ENCODE measurements at places on chromosomes 16 and 17.
A peak's percentile ranks its signal among the peaks of the same experiment; 100 is the strongest.

- DNase-seq = no peak
Measured at GRCh38 chr17:58783380-58783779, 27.7 kb downstream of the PPM1E start.

GRCh38 chr17:80229011-80229410 is 8.8 kb downstream of the SLC26A11 start:
- no peak for DNase-seq

GRCh38 chr16:25894093-25894492 is 202.3 kb downstream of the HS3ST4 start:
- no peak for DNase-seq

DNA sequence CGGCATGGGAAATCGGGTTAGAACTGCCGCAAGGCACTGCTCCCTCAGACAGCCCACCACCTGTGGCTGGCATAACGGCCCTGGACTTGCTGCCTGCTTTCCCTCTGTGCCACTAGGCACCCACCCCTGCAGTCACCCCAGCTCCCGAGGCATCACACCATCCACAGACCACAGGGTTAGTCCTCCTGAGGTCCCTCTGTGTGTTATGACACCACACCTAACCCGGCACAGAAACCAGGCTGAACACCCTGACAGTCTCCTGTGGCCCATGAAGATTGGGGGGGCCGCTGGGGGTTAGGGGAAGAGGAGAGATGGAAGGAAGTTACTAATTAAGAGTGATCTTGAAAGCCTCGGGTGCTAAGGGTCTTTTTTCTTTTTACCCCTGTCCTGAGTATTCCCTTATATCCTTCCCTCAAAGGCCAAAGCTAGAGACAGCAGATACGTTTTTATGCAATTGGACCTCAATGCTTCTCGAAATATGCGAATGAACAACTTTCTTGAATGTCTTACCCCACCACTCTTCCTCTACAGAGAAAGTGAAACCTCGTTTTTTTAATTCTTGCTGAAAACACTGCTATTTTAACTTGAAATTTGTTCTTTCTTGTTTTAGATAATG is 7.0 kb downstream of the CYTH1 start:
- peak; percentile 82 for DNase-seq

DNA sequence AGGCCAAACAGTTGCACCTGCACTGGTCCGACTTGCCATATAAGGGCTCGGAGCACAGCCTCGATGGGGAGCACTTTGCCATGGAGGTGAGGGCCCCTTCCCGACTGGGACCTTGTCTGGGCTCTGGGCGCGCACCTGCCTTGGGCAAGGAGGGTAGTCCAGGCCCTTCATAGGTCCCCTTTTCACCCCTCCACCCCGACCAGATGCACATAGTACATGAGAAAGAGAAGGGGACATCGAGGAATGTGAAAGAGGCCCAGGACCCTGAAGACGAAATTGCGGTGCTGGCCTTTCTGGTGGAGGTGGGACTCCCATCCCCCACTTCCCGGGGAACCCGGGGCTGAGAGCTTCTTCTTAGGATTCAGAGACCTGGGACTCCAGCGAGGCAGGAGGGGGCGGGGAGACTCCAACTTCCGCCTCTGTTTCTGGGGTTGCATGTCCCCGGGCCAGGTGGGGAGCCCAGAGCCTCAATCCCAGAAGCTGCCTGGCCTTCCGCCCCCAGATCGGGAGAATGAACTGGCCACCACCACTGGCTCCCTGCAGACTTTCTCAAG is 7.8 kb downstream of the CA4 start:
- no peak for DNase-seq

GRCh38 chr16:84741340-84741830 is 41.6 kb downstream of the USP10 start:
- DNase-seq = no peak

- no peak for DNase-seq
Measured at GRCh38 chr16:53805113-53805512, 101.2 kb downstream of the FTO start.

DNA sequence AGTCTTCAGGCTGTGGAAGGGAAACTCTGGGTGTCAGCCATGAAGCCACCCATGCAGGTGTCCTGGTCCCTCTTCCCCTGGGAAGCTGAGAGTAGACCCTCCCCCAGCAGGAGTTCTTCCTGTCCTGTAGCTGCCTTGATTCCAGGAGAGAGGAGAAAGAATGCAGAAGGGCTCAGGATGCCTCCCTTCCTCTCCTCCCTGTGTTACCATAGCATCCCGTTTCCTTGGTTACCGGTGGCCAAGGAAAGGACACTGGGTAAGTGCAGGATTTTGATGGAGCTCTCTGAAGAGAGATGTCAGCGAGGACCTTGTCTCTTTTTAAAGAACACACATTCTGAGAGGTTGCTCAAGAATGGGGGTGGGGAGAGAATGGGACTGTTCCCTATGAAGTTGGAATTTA is 304.1 kb upstream of the N4BP1 start:
- no peak for DNase-seq

GRCh38 chr17:47693731-47694580 is at the start of gene TBKBP1:
TSS of gene TBKBP1 (plus strand) at chr17:47694161. CDS start at chr17:47696113, 1,952 bp downstream.
- no peak for DNase-seq

DNA sequence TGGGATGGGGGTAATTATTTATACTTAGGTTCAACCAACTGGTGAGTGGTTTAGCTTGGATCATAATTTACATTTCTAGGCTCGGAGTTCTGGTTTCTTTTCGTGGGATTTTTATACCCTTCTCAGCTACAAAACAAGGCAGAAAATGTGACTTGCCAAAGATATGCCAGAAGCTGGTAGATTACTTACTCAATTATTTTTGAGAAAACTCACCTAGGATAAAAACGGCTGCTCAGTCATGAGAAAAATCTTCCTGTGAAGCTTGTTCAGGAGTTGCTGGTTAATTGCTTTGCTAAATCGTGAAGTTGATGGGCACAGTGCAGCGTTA is 1.1 kb downstream of the NDEL1 start:
- no peak for DNase-seq

GRCh38 chr16:58850019-58850677 is 116.0 kb upstream of the GOT2 start:
- DNase-seq = no peak

DNA sequence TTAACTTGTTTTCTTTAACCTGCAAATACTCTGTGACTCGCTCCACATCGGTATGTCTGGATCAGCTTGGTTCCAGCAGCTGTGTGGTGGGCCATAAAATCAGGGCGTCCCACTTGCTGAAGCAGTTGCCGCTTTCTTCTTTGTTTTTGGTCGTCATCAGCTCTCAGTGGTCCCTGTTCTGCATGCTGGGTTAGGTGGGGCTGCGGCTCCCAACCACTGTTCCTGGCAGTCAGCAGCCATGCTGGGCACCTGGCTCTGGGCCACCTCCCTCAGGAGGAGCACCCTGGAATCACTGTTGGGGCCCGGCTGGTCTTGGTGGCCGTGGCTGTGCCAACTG is 23.0 kb downstream of the MGRN1 start:
- DNase-seq = no peak

DNA sequence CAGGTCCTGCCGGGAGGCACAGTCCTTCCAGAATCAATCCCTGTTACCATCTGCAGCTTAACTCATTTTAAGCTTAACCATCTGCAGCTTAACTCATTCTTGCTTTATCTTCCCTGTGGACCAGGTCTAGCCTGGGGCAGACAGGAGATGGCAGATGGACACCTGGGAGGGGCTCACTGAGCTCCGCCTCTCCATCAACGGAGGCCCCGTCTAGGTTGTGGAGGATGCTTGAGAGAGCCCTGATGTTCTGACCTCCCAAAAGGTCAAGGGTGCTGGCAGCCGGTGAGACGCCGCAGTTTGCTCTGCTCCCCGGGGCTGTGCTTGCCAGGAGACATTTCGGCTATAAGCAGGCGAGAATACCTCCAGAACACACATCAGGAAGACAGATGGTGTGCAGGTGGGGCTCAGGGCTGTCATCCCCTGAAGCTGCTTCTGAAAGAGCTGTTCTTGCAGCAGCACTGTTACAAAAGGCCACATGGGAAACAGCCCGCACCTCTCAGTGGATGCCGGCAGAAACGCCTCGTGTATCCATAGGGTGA is 41.3 kb downstream of the BAIAP2 start:
- DNase-seq = no peak

- DNase-seq = no peak
Measured at GRCh38 chr17:72927760-72928159, 164.7 kb downstream of the SLC39A11 start.

GRCh38 chr17:61097781-61098180 is 301.9 kb upstream of the TBX2 start:
- no peak for DNase-seq

DNA sequence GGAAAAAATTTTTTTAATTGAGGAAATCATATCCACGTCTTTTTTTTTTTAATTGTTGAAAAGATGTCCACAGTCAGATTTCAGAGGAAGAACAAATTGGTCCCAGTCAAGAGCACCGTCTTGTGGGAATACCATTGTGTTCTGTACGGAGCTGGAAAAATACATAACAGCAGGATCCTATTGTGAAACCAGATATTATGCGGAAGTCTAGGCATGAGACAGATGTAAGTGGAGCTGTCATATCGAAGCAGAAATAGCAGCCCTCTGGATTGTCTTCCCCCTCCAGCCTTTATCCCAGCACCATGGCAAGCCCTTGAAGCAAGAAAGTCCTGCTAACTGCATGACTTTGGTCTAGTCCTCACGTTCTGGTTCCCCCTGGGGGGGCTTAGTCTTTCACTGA is 391.6 kb upstream of the ASIC2 start:
- no peak for DNase-seq

DNA sequence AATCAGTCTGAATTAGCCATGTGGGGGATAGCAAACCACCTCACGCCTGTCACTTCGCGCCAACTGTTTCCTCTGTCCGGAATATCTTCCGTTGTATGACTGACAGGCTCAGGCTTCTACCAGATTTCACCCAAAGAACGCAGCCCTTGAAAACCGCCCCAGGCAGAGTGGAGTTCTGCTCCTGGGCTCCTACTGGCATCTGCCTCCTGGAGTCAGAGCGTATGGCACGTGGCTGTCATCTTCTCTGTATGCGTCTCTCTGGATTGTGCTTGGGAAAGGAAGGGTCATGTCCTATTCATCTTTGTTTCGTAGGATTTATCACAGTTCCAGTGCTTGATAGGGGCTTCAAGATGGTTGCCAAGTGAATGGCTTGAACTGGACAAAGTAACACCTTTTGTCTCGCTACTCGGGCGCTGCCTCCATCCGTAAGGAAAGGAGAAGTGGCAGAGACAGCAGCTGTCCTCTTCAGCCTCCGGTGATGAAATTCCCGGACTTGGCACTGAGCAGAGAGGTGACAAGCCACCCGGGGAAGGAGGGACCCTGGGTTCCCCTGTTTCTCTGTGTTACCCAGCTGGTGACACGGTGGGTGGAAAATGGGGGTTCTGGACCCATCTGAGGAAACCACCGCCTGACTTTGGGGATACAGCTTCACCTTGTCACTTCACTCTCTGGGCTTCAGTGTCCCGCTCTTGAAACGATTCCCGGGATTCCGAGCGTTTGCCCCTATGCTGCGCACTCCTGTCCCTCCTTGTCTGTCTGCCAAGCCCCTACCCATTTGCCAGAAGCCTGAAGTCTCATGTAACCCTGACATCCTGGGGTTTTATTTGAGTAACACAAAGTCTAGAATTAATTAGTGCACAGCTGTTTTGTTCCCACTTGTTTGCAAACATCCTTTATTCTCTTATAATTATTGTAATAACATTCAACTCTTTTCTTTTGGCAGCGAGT is 13.9 kb downstream of the KIAA0513 start:
- DNase-seq = no peak

DNA sequence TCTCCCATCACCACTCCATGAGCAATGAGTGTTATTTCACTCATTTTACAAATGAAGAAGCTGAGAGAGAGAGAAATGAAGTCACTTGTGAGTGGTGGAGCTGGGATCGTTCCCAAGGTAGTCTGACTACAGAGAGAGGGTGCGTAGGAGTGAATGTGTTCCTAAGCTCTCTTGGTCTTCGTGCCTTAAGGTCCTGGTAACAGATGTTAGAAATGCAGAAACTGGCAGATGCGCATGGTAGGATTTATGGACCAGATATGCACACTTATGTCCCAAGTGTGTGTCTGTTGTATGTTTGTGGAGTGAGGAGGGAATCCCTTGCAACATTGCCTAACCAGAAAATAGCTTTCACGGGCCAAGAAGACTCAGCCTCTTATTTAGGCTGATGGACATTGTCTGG is 93.2 kb upstream of the ZNF469 start:
- no peak for DNase-seq

DNA sequence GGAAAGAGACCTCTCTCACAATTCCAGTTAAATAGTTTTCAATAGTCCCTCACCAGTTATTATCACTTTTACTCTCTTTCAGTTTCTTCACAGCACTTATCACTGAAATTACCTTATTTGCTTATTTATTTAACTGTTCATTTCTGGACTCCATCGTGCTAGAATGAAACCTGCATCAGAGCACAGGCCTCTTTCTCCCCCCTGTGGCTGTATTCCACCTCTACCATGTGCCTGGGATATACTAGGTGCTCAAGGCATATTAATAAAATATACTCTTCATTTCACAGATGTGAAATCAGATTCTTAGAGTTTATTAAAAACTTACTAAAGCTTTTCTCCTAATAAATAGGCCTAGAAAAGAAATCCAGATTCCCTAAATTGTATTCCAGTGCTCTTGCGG is 308.9 kb upstream of the MON1B start:
- DNase-seq = no peak

DNA sequence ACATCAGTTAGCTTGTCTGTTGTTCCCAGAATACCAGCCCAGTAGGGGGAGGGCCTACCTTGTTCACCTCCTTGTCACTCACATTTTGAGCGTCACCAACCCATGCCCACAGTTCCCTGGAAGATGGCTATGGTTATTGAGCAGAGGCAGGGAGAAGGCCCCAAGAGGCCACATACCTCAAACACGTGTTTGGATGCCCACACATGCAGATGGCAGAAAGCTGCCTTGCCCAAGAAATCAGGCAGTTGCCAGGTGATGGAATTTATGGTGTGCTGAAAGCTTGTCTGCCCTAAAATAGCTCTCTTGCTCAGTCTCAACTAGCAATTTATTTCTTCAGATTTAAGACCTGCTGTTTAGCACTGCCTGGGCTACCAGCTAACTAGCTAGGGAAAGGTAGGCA is 16.5 kb upstream of the CMTM4 start:
- DNase-seq = no peak

- DNase-seq = no peak
Measured at GRCh38 chr16:59148769-59149155, 414.6 kb upstream of the GOT2 start.

GRCh38 chr17:61484174-61484573 is 32.0 kb downstream of the TBX4 start:
- no peak for DNase-seq

DNA sequence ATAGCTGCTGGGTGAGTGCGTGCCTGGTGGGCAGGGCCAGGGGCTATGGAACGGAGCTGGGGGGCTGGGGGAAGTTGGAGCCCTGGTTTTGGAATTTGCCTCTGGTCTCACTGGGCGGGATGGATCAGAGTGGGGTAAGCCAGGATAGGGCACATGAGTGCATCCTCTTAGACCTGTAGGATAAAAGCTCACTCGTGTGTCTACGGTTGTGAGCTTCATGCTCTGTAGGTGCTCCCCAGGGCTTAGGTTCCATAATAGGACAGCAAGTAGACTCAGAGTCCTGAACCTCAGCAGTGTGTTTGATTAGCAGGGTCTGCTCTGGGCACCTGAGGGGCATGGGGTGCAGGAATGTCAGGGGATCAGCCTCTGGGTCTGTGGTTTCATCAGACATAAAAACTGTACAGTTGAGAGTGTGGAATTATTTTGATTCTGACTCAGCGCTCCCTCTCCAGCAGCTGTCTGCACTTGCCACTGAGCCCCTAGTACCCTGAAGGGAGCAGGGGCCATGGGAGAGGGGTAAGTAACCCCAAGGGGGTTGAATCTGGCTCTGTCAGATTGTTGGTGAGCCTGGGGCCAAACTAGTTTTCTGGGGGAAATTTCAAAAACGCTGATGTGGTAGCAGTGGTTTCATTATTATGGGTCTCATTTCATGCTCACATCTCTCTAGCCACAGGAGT is 84.2 kb upstream of the LGALS9 start:
- peak; percentile 35 for DNase-seq

Measured in stimulated activated CD8-positive, alpha-beta memory T cell treated with anti-CD3 and anti-CD28 coated beads, Interleukin-7, amount 100 ng/mL, for 48 hours (primary cell).